T-helper 17 cell (primary cell): ENCODE measurements at places on chromosomes 12 and 14. TPM values are rescaled to one million over a fixed set of nuclear protein-coding genes. Genes with fewer than 3 reads are reported as not detected.

The DBX2 gene
- total RNA-seq: not detected

The PLEK2 gene
- 2.1 TPM for total RNA-seq

The TBX3 gene
- total RNA-seq: not detected

The GNB3 gene
- total RNA-seq: 0.26 TPM

The RABGGTA gene
- total RNA-seq: 54.4 TPM

The TSHR gene
- total RNA-seq: 0.13 TPM
